ENCODE measurements at places on chromosomes 5 and 9. TPM values are rescaled to one million over a fixed set of nuclear protein-coding genes. Genes with fewer than 3 reads are reported as not detected.

The CFAP90 gene
- total RNA-seq: not detected

The PCDHGB7 gene
- total RNA-seq: 3.3 TPM

The SLC44A1 gene
- 49.5 TPM for total RNA-seq

DNA sequence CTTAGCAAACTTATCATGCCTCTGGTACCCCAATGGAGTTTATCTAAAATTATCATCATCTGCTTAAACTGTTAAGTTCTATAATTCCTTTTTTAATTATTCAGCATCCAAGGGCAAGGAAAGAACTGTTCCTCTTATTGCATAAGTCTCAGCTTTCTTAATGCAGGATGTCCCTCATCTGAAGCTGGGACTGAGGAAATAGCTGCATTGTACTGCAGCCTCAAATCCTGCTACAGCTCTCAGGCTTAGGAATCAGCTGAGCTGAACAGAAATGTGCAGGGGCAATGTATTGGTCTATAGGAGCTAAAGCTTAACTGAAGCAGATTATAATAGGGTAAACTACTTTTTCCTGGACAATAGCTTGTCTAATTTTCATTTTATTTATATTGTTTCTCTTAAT, 48.0 kb downstream of the HAPLN1 start:
- no peak for ATAC-seq

DNA sequence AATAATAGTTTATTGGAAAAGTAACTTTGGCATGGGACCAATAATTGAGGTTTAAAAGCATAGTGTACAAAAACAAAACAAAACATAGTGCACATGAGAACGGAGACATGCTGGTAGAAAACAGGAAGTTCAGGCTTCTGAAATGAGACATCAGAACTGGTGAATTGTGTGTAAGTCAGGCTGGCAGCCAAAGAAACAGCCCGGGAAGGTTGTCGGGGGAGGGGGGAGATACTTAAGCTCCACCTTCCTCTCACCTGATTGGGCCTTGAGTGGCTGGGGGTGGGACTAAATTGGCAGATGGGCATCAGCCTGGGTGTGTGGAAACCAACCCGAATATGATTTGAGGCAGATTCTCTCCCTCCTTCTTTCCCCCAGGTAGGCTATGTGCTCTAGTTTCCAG, 256.3 kb downstream of the SMARCA2 start:
- peak; percentile 84 for ATAC-seq

GRCh38 chr5:87076931-87077330, 190.8 kb upstream of the RASA1 start:
- no peak for ATAC-seq

- ATAC-seq: no peak
Observed at GRCh38 chr9:70694758-70695157, 280.3 kb upstream of the KLF9 start.

DNA sequence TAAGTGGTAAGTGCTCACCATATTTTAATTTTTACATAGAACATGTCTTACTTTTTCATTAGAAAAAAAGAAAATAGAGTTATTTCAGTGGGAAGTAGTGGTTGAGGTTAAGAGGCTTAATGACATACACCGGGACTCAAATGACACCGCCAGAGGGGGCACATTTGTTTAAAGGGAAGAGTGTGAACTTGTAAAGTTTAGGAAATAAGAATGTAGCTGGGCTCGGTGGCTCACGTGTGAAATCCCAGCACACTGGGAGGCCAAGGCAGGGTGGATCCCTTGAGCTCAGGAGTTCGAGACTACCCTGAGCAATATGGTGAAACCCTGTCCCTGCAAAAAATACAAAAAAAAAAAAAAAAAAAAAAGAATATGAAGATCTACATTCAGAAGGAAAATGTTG, 43.4 kb upstream of the TNFAIP8 start:
- ATAC-seq: no peak

DNA sequence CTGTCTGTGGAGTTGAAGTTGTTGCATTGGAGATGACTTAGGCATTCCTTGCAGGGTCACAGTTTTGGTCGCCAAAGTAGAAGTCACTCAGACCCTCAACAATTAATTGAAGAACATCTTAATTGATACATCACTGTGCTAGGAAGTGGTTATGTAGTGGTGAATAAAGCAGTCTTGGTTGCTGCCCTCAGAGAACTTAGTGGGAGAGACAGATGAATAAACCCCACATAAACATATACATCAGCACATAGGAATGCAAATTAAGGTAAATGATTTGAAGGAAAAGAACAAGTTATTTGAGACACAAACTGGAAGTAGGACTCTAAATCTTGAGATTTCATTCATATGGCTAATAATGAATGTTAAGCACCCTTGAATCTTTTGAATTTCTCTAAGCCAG, 25.7 kb downstream of the FAM174A start:
- ATAC-seq: no peak

Measured in esophagus mucosa (tissue), 1 donor.